ENCODE measurements at places on chromosomes 5 and 9.

DNA sequence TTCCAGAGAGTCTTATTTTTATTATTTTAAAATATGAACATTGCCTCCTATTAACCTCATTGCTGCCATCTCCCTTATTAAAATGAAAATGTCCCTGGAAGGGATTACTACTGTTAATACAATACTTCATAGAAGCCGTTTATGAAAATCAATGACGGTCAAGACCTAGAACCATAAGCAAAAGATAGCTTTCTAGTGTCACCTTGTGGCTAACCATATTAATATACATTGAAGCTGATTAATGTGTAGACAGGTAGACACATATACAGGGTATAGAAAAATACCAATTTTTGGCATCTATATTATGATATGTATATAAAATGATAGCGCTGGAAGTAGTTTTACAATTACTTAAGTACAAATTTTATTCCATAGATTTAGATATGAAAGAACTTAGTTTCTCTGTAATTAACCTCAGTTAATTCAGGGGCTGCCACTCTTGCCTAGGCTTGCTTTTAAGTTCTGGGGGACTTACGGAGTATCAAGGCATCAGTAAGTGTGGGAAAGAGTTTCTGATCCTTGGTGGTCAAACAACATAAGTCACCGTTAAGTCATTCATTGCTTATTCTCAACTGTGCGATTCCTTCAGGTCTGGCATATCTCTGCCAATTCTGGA is 2.5 kb upstream of the YTHDC2 start:
- no peak for DNase-seq

DNA sequence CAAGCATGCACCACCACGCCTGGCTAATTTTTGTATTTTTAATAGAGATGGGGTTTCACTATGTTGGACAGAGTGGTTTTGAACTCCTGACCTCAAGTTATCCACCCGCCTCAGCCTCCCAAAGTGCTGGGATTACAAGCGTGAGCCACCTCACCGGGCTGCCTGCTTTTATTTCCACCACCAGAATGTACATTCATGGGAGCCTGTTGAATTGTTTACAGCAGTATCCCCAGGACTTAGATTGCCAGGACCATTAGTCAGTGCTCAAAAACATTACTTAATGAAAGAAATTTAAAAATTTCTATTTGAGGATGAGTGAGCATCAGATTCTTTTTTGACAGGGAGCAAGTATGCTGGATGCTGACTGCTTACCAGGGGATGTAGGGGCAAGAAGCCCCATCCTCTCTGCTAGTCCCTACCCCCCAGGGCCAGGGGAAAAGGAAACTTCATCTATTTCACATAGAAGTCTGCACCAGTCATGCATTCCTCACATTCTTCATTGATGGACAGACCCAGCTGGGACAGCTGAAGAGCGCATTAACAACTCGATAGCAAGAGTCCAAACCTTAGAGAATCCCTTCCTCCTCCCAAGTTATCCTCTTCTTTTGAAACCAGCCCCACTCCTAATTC is 10.3 kb upstream of the RGMB start:
- no peak for DNase-seq

DNA sequence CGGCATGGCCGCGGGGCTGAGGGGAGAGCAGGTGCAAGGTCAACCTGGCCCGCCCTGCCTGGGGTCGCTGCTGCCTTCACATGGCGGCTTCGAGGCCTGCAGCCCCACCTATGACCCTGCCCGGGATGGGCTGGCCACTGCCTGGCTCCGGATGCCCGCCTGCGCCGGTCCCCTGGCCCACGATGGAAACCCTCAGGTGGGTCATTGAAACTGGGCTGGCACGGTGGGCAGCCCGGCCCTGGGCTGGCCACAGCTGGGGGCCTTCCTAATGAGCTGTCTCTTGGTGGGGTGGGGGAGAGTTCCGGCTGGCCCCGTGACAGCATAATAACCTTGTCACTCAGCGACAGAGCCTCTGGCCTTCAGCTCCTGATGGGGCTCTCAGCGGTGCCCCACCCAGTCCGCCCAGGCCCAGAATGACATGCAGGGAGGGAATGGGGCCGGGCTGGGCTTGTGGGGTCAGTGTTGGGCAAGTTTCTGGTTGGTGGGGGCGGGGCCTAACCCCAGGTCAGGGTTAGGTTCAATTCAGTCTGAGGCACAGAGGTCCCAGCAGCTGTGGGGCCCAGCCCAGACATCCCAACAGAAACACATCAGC is at the start of gene CCDC187:
Gene CCDC187, minus strand, starts transcription at position 270 of the 592 bp plus-strand sequence. Its CDS starts 264 bp downstream, at position 6.
- DNase-seq: no peak

- DNase-seq: no peak
These were observed 375.8 kb downstream of the RAB3C start for GRCh38 chr5:58958701-58959100.

GRCh38 chr9:117205806-117206205 is 209.1 kb downstream of the ASTN2 start:
- DNase-seq: no peak

- no peak for DNase-seq
These were observed 8.3 kb downstream of the ITGA2 start for GRCh38 chr5:52997424-52997823.

- DNase-seq: no peak
These were observed 179.7 kb upstream of the FBXL17 start for GRCh38 chr5:108561416-108562204.

DNA sequence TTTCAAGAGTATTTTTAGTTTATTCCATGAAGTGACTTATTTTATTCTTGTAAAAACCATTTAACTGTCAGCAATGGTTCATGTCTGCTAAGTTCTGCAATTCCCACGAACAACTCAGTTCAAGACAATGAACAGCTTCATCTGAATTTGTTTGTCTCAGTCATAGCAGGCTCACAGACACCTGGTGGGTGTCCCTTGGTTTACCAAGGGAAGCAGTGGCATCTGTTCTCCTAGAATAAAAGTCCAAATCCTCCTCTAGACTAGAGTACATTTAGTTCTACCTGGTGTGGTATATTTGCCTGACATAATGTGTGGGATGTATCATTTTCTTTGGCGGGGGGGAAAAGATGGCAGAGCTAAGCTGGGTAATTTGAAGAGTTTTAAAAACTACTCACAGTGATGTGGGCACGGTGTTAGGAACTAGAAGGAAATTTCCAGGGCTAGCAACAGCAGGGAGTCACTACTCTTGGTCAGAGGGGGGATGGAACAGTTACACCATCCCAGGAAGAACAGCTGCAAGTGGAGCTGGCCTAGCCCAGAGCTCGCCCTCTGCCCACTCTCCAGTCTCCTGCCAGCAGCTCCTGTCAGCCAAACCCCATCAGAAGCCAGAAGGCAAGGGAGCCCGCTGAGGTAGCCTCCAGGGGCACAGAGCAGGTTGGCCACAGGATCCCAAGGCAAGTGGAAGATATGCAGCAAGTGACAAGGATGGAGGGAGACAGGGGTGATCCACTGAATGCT is 100.3 kb downstream of the PJA2 start:
- DNase-seq: no peak

All from activated B cell treated with CpG ODN at 0.5 μM for 24 hours (primary cell).